Foreskin fibroblast (primary cell): ENCODE measurements at places on chromosomes 11 and 22.

- DNase-seq: no peak
Observed at GRCh38 chr11:78399136-78399535, 18.5 kb downstream of the GAB2 start.

- no peak for DNase-seq
Observed at GRCh38 chr11:1541474-1542204, 30.4 kb downstream of the DUSP8 start.

- DNase-seq: no peak
Observed at GRCh38 chr11:62419314-62419929, 589 bp downstream of the SCGB1A1 start.

DNA sequence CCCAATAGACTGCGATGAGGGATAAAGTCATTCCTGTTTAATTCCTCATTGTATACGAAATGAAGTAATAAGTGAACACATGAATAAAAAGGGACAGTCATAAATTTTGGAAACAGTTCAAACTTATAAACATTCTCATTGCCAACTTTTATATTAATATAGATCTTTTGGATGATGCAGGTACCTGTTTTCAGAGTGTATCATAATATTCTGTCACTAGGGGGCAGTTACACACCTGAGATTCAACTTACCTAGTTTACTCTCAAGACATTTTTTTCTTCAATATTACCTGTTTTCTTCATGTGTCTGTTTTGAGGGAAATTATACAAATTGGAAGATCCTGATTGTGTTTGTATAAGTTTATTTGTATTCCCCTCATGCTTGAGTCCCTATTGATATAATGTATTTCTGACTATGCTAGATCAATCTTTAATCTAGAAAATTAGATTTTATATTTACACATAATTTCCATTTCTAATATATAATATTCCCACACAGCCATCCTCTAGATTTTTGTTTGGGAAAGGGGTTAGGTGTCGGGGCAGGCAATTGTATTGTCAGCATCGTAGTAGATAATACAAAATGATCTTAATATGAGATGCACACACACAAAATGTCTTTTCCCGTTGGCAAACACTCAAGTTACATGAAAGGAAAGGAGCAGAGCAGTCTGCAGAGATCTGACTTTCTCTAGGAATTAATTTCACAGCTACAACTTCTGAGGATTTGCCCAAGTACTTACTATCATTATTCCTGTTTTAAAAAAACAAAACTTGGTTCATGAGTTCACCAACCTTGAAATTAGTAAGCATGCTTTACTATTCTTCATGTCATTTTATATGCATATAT is 18.4 kb downstream of the FDX1 start:
- no peak for DNase-seq

DNA sequence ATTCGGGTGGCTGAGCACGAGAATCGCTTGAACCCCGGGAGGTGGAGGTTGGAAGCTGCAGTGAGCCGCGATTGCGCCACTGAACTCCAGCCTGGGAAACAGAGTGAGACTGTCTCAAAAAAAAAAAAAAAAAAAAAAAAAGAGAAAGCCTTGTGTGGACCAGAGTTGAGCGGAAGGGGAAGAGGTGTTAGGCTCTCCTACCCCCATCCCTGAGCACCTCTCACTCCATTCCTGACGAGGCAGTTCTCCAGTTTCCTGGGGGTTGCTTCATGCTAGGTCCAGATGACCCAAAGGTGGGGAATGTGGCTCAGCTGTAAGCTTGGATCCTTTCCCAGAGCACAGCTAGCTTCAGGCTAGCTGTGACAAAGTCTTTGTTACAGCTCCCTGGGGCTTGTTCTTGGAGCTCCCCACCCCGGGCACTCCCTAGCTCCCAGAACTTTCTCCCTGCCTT is 8.8 kb upstream of the DNAL4 start:
- DNase-seq: peak; percentile 94

DNA sequence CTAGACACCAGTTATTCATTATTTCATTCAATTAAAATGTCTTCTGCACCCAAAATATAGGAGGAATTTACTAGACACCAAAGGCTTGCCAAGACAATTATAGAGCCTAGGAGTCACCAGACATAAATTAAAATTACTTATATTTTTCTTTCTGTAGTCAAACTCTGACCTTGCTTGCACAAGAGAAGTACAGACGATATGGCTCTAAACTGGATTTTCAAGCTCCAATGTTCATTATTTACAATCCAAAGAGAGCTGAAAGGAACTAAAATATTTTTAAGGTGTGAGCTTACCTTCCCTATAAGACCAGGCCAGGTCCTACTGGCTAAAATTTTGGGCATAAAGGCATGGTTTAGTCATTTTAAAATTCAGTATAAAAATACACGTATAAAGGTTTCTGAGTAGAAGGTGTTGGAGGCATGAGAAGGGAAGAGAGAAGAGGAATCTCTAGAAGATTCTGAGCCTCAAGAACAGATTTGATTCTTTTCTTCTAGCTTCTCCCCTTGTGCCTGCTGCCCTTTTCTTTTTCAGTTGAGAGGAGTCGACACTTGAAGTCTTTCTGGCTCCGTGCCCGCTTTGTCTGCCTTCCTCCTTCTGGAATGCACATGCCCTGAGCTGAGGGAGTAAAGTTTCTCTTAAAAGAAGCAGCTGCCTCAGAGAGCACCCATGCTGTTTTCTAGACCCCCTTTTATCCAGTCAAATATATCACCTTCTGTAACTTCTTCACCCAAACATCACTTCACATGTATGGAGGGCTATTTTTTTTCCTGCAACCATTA is 13.5 kb downstream of the C11orf97 start:
- DNase-seq: peak; percentile 56

- DNase-seq: no peak
Observed at GRCh38 chr11:106683435-106683834, 334.8 kb downstream of the GUCY1A2 start.
